Activated CD4-positive, alpha-beta T cell treated with anti-CD3 and anti-CD28 coated beads, Interleukin-2, amount 10 ng/mL, durations not matched to agents 7 days and 5 days (primary cell): ENCODE measurements at places on chromosomes 3 and 15.

DNA sequence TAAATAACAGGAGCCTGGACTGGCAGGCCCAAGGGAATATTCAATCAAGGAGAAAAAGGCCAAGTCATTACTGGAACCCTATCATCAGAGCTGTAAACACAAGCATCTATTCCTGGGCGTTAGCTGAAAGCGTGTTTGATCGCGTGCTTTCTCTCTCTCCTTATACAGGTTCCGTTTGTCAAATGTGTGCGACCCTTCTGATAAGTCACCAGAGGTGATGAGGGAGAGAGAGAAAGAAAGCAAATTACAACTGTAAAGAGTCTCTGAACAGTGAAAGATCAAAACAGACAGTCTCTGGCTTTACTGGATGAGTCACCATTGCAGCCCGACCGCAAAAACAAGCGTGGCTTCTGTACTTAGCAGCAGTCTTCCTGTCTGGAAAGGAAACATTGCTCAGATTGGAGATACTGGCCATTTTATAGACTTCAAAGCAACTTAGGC, 39.5 kb upstream of the TPRG1 start:
- H3K4me1 ChIP-seq = peaks cover 32% of the 10 kb centered on the region
- H3K36me3 ChIP-seq = peaks cover 22% of the 10 kb centered on the region
- DNase-seq = peak; percentile 87
- no peaks in the 10 kb centered on the region for H3K27me3 ChIP-seq
- H3K4me3 ChIP-seq = peak overlapping the region; percentile 62

DNA sequence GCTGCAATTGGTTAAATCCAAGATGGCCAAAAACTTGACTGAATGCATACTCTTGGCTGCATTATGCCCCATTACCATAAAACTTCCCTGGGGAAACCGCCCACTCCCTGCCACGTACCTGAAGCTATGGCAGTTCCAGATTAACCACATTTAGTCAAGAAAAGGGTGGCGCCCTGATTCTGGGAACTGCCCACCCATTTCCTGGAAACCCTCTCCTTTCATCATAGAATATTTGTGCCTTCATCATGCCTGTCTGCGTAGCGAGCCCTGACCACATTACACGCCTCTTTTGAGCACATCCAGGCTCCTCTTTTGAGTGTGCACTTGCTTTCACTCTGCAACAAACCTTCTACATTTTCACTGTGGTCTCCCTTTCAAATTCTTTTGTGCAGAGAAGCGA, 5.2 kb downstream of the LINS1 start:
- H3K27me3 ChIP-seq = no peaks in the 10 kb centered on the region
- peak overlapping the region; percentile 99 for H3K27ac ChIP-seq
- peak; percentile 97 for DNase-seq
- H3K4me3 ChIP-seq = peak overlapping the region; percentile 73

DNA sequence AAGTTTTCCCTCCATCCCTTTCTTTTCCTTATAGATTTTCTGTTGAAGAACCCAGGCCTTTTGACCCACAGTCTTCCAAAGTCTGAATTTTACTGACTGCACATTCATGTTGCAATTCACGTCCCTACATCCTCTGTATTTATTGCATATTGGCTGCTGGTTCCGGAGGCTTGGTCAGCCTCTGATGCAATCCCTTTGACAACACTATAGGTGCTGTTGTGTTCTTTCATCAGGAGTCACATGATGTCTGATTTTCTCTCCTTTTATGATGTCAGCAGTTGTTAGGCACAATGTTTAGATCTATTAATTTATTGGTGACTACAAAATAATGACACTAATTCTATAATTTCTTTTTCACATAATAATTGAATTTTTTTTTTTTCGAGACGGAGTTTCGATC, 8.7 kb downstream of the CYP1A1 start:
- H3K36me3 ChIP-seq = no peaks in the 10 kb centered on the region
- H3K4me3 ChIP-seq = no peak overlapping the region
- no peak overlapping the region for H3K27ac ChIP-seq

DNA sequence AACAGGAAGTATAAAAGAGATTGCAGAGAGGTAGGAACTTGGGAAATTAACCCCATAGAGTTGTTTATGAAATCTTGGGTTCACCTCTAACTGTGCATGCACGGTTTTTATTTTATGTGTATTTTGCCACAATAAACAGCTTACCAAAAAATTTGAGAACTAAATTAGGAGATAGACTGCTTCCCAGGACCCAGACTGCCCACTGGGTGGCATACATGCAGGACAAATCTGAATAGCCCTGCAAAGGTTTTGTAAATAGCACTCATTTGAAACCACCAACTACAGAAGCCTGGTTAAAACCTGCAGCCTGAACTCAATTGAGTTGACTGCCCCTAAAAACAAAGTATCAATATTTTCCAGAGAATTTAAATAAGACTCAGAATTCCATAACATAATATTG, 96.4 kb upstream of the SLCO2A1 start:
- H3K27ac ChIP-seq = no peak overlapping the region
- no peaks in the 10 kb centered on the region for H3K36me3 ChIP-seq
- H3K4me3 ChIP-seq = no peak overlapping the region
- no peaks in the 10 kb centered on the region for H3K4me1 ChIP-seq

DNA sequence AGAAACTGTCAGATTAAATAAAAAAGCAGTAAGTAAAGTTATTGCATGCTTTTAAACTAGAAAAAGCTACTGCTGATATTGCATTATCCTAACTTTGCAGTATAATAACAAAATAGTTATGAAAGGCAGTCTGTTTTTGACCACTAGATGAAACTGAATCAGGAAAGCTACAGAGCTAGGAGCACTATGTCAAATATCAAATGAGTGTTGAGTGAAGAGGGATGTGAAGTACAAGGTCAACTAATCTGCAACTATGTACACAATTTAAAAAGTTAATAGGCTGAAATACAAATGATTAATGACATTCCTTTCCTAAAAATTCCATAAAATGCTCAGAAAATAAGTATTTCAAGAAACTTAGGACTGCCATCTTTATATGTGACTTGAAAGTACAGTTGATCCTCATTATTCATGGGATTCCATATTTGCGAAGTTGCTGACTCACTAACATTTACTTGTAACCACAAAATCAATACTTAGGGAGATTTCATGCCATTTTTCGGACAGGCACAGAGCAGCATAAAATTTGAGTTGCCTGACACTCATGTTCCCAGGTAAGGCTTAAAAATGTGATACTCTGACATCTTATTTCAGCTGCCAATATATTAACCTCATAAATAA, 34.5 kb downstream of the SLC4A7 start:
- H3K36me3 ChIP-seq = peaks cover 16% of the 10 kb centered on the region
- H3K4me1 ChIP-seq = peaks cover 19% of the 10 kb centered on the region
- DNase-seq = no peak

GRCh38 chr3:102378216-102378615, 56.6 kb upstream of the ZPLD1 start:
- no peaks in the 10 kb centered on the region for H3K36me3 ChIP-seq
- no peak overlapping the region for H3K27ac ChIP-seq
- H3K4me1 ChIP-seq = no peaks in the 10 kb centered on the region
- no peak overlapping the region for H3K4me3 ChIP-seq
